ENCODE measurements at places on chromosomes 4 and X. TPM values are rescaled to one million over a fixed set of nuclear protein-coding genes. Genes with fewer than 3 reads are reported as not detected.
A peak's percentile ranks its signal among the peaks of the same experiment; 100 is the strongest.

DNA sequence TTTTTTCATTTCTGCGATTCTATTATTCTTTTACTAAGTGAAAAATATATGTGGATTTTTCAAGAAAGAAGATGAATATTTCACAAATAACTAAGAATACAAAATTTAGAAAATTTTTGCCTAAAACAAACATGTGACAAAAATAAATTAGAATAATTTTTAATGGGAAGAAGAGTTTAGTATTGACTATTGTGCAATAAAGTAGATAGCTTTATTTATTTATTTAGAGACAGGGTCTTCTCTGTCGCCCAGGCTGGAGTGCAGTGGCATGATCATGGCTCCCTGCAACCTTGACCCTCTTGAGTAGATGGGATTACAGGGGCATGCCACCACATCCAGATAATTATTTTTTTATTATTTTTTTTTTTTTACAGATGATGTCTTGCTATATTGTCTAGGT lies 95.3 kb upstream of the PAQR3 start:
- DNase-seq: no peak
- no peaks in the 10 kb centered on the region for H3K4me1 ChIP-seq
- no peak overlapping the region for H3K4me3 ChIP-seq
- no peaks in the 10 kb centered on the region for H3K36me3 ChIP-seq
- no peaks in the 10 kb centered on the region for H3K27me3 ChIP-seq

DNA sequence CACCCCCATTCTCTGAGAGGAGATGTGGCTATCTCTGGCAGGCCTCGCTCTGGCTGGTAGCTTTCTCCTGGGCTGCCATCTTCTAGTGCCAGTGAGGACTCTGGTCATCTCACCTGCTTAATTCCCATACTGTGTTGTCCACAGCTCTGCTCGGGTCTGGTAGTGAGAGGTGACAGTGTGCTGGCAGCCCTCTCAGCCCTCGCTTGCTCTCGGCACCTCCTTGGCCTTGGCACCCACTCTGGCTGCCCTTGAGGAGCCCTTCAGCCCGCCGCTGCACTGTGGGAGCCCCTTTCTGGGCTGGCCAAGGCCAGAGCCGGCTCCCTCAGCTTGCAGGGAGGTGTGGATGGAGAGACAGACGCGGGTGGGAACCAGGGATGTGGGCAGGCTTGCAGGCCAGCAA lies 52.7 kb downstream of the CPLX1 start:
- H3K36me3 ChIP-seq: no peaks in the 10 kb centered on the region
- H3K4me3 ChIP-seq: no peak overlapping the region

DNA sequence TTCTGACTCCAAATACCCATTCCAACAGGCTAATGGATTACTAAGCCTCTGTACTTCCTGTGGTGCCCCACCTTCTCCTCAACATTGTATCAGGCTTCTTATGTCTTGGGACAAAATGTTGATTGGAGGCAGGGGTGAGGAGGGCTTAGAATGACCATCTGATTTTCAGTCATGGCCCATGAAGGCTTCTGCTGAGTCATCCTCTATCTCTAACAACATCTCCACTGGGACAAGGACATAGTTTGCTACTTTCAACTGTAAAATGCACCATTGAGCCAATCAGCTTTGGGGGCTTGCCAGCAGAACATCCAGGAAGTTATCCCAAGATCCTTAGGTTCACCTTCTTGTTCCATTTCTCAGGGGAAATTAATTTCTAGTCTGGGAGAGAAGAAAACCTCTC lies 29.5 kb downstream of the MAGEB17 start:
- no peaks in the 10 kb centered on the region for H3K27me3 ChIP-seq
- DNase-seq: no peak
- H3K27ac ChIP-seq: no peak overlapping the region
- H3K4me3 ChIP-seq: no peak overlapping the region
- no peaks in the 10 kb centered on the region for H3K4me1 ChIP-seq
- no peaks in the 10 kb centered on the region for H3K36me3 ChIP-seq

- no peak for DNase-seq
- H3K36me3 ChIP-seq: no peaks in the 10 kb centered on the region
- no peaks in the 10 kb centered on the region for H3K27me3 ChIP-seq
- no peak overlapping the region for H3K27ac ChIP-seq
These were observed 298.7 kb upstream of the EPHA5 start for GRCh38 chr4:65968831-65969558.

DNA sequence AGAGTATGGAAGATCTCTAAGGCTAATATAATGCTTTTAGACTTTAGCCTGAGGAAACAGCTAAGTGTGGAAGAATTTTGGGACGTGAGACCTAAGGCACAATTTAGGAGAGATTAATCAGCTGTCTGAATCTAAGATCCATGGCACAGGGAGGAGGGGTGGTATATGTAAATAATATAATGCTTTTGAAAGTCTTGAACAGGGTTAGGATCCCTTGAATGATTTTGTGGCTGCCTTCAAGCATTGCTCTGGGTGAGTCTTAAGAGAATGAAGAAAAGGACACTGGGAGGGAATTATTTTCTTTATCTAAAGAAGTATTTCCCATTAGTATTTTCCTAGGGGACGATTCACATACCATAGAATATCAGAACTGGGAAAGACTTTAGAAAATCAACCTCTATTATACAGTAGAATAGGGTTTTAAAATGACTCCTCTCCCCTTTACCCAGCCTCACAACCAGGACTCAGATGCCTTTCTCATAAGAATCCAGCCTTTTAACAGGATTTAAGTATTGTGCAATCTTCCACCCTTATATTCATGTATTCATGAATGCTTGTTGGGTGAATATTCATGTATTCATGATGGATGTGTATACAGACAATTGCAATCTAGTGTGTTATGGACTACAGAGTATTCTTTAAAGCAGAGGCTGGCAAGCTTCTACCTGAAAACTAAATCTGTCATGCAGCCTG lies 664.2 kb upstream of the CPEB2 start:
- no peak overlapping the region for H3K27ac ChIP-seq
- no peaks in the 10 kb centered on the region for H3K36me3 ChIP-seq
- no peaks in the 10 kb centered on the region for H3K4me1 ChIP-seq
- no peak for DNase-seq
- no peak overlapping the region for H3K4me3 ChIP-seq
- H3K27me3 ChIP-seq: no peaks in the 10 kb centered on the region

- H3K27me3 ChIP-seq: no peaks in the 10 kb centered on the region
- no peak overlapping the region for H3K4me3 ChIP-seq
- no peaks in the 10 kb centered on the region for H3K36me3 ChIP-seq
- H3K27ac ChIP-seq: no peak overlapping the region
- H3K4me1 ChIP-seq: no peaks in the 10 kb centered on the region
These were observed 81.3 kb downstream of the PLS3 start for GRCh38 chrX:115642311-115642710.

DNA sequence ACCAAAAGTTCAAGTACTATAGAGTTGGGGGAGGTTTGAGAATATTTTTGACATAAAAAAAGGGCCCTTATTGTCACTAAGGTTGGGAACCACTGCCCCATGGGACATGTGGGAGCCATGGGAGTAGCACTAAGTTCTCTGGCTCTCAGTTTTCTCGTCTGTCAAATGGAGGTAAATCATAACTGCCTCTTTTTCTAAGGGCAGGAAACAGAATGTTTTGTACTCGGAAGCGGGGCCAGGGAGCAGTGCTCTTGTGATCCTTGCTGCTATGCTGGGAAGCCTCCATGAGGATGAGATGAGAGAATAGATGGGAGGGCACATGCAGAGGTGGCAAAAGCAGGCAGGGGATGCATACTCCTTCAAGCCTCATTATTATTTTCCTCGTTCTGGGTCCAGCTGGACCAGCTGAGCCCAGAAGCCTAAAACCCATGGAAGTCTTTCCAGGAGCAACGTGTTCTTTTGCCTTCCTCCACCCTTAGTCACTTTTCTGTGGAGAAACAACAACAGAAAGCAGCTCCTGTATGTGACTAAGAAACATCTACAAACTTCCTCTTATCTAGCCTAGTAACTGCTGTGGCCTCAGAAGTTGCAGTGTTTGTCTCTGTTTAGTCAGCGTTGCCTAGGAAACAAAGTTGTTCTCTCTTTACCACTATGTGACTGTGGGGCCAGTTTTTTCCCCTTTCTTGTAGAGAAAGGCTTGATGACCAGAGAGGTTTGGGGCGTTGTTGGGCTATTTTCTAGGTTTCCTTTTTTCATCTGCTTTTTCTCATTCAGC lies 64.8 kb downstream of the TSC22D3 start:
- no peaks in the 10 kb centered on the region for H3K27me3 ChIP-seq
- H3K4me1 ChIP-seq: no peaks in the 10 kb centered on the region
- no peaks in the 10 kb centered on the region for H3K36me3 ChIP-seq
- no peak overlapping the region for H3K4me3 ChIP-seq
- H3K27ac ChIP-seq: peak overlapping the region; percentile 84

GRCh38 chrX:46838974-46839480 lies 2.2 kb downstream of the RP2 start:
- H3K36me3 ChIP-seq: no peaks in the 10 kb centered on the region
- no peaks in the 10 kb centered on the region for H3K27me3 ChIP-seq
- H3K27ac ChIP-seq: no peak overlapping the region
- DNase-seq: no peak
- no peak overlapping the region for H3K4me3 ChIP-seq

DNA sequence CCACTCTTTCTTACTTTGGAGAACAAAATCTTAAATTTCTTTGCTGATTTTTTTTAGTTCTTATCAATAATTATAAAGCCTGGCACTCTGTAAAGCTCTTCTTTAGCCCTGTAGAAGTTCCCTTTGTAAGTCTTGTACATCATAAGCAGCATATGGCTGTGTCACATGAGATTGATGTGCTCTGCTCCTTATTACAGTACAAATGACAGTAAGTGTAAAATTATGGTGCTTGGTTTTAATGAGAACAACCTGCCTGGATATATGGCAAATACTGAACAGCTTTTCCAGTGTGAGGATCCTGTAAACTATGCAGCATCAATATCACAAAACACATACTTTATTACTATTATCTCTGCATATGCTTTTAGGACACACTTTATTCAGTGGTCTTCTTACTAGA lies 145.9 kb upstream of the GNPDA2 start:
- H3K4me1 ChIP-seq: no peaks in the 10 kb centered on the region
- DNase-seq: no peak
- no peak overlapping the region for H3K4me3 ChIP-seq
- H3K36me3 ChIP-seq: no peaks in the 10 kb centered on the region
- H3K27me3 ChIP-seq: no peaks in the 10 kb centered on the region

DNA sequence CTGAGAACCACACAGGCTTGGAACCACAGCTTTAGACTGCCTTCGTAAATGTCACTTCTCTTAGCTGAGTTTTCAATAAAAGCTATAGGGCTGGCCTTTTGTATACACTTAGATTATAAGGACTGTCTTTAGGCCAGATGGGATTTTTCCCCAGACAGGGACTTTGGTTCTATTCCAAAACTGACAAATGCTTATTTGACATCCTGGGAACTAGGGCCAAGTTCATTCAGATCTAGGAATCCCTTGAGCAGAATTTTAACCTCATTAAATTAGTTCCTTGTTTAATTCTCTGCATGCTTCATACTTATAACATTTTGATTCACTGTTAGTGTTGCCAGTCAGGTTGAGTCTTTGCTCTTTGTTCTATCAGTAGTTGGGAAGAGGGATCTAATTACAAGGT lies 23.1 kb downstream of the ZRSR2 start:
- H3K4me3 ChIP-seq: no peak overlapping the region
- no peaks in the 10 kb centered on the region for H3K36me3 ChIP-seq
- DNase-seq: no peak

DNA sequence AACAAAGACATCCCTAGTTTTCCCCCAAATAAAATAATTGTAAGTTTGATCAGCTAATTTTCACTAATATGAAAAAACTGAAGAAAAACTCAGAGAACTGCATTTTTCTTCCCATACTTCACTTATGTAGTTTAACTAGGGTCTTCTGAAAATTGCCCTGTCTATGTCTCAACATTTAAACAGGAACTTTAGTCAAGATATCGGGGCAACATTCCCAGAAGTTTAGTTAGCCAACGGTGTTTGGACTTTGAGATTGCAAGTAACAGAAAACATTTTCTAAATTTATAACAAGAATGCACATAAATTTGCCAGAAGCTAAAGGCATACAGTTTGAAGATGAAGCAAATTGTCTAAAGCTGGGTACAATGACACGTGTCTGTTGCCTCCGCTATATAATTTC lies 201.1 kb downstream of the ARAP2 start:
- H3K36me3 ChIP-seq: no peaks in the 10 kb centered on the region
- no peak overlapping the region for H3K4me3 ChIP-seq
- no peaks in the 10 kb centered on the region for H3K27me3 ChIP-seq
- H3K4me1 ChIP-seq: no peaks in the 10 kb centered on the region
- H3K27ac ChIP-seq: no peak overlapping the region

DNA sequence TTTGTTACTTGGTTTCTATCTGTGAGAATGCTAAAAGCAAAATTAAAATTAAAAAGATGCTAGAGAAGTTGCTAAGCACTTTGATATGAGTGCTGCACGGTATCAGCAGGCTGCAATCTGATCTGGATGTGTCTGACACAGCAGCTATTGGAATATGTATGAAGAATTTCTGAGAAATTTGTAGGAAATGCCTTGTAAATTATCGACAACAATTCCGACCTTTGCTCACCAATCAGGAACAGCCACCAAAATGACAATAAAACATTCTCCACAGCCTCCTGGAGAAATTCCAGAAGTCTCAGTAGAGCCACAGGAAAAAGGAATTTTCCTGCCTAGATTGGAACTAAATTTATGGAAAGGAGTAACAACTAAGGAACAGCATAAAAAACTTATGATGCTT lies 82.5 kb downstream of the TIGD2 start:
- no peak overlapping the region for H3K4me3 ChIP-seq
- no peaks in the 10 kb centered on the region for H3K4me1 ChIP-seq

The SEPTIN6 gene
- 23.3 TPM for total RNA-seq

The DIAPH2 gene
- total RNA-seq: 66.4 TPM

Measured in breast epithelium (tissue), 4 donors.